ENCODE measurements at places on chromosomes 2 and 18.

GRCh38 chr18:35410561-35410960, 33.4 kb upstream of the ZNF396 start:
- DNase-seq = no peak

GRCh38 chr2:136324966-136325365, 207.0 kb upstream of the CXCR4 start:
- no peak for DNase-seq

- no peak for DNase-seq
Observed at GRCh38 chr2:10405448-10405847, 42.7 kb downstream of the ODC1 start.

DNA sequence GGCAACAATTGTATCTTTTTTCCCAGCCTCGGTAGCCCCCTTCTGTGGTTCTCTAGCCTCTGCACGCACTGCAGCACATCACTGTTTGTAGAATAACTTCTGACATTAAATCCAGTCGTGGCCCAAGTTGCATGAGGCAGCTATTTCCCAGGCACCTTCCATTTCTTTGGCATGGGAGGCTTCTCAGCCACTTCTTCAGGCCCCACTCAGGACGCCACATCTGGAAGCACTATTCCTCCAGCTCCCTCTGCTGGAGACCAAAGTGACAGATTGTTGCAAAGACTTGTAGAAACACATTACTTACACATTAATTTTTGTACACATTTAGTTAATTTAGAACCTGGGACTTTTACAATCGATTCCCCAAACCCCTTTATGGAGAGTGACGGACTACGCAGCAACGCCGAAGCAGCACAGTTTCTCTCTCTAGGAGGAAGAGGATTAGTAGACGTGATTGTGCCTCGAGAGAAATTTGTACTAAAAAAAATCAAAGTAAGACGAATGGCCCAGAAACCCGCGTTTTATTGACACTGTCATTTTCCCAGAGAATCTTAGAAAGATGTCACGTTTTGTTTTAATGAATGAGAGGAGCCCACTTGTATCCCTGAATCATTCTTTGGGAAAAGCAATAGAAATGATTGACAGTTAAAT, 57.8 kb upstream of the RGPD5 start:
- no peak for DNase-seq

DNA sequence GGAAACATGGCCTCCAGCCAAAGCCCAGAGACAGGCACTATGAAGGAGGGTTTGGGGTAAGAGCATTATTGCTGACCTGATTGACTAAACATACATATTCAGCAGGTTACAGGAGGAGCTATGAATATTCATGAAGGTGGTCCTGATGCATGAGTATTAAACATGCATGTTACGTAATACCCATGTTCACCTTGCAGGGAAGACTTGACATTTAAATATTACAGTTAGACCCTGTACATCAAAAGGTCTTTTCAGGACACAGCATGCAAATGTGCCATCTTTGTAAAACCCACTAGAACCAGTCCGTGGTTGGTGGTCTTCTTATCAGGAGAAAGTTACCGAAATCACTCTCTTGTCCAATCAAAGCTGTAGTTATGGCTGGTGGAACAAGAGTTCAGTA, 59.9 kb downstream of the XRCC5 start:
- DNase-seq = no peak

GRCh38 chr2:56450047-56450446, 266.3 kb downstream of the CCDC85A start:
- DNase-seq = no peak

- no peak for DNase-seq
Observed at GRCh38 chr2:186558512-186559276, 31.2 kb upstream of the ITGAV start.

DNA sequence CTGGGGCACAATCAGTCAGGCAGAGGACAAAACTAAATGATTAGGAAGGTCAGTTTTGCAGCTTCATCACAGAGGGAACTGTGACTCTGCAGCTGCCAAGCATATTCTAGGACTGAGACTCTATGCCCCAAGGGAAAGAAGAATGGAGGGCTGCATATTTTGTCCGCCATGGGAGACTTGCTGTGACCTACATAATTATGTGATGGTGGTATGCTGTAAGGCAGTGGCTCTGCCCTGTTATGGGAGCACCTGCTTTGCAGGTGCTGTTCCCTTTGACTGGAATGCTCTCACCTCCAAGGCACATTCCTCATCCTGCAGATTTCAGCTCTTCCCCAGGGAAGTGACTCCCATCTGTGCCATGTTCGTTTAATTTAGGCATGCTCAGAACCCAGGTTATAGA, 261.9 kb upstream of the EPHA4 start:
- no peak for DNase-seq

GRCh38 chr18:32919799-32920198, 147.0 kb upstream of the KLHL14 start:
- no peak for DNase-seq

DNA sequence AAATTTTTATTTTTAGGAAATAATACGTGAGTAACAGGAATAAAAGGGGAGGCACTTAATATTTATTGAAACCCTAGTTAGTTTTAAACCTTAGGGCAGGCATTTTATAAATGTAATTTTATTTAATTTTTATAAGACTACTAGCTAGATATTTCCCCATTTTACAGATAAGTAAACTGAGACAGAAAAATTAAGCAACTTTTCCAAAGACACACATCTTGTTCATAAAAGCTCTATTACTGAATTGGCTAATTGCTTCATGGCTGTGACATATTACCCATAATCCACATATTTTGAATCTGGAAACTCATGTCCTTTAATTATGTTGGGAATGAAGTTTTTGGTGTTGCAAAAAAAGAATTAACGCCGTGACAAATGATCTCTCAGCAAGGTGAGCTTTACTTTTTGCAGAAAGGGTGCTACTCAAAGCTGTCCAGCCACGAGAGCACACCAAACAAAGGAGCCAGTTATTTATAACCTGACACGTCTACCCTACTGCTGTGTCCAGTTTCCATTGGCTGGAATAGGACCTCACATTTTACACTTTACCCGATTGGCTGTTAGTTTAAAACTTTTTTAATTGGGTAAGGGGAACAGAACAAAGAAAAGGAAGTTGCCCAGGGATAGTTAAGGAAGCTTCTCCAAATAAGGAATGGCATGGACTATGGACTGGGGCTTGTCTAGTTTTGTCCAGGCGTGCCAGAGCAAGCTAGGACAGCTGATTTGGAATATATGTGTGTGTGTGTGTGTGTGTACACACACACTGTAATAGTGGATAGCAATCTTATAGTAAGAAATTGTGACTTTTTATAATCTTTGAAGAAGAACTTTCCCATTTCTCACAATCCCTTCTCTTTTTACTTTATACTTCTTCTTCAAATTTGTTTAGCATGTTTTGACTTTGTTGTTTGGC, 54.2 kb downstream of the COMMD1 start:
- DNase-seq = no peak

- DNase-seq = no peak
Observed at GRCh38 chr2:45288532-45289417, 279.5 kb upstream of the SIX2 start.

GRCh38 chr2:9424447-9425164, 1.2 kb downstream of the CPSF3 start:
- no peak for DNase-seq

GRCh38 chr2:193774166-193774565, 1579.4 kb upstream of the TMEFF2 start:
- no peak for DNase-seq

GRCh38 chr18:49697757-49698524, 115.4 kb downstream of the ACAA2 start:
- no peak for DNase-seq

GRCh38 chr2:218186355-218186766, 19.6 kb upstream of the CXCR1 start:
- peak; percentile 40 for DNase-seq

DNA sequence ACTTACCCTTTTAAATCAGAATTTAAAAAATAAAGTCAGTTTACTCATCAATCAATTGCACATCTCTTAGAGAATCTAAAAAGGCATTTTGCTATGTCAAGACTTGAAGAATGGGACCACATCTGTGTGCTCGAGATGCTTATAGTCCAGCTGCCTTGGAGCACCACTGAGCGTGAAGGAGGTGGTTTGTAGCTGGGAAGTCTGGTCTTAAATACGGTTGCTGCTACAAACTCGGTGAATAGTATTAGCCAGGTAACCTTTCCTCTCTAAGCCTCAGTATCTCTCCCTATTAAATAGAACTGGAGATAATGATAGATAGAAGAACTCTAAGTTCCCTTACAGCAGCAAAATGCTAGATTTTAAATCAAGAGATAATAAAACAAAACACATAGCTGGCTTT, 289.7 kb downstream of the TRIB2 start:
- no peak for DNase-seq

DNA sequence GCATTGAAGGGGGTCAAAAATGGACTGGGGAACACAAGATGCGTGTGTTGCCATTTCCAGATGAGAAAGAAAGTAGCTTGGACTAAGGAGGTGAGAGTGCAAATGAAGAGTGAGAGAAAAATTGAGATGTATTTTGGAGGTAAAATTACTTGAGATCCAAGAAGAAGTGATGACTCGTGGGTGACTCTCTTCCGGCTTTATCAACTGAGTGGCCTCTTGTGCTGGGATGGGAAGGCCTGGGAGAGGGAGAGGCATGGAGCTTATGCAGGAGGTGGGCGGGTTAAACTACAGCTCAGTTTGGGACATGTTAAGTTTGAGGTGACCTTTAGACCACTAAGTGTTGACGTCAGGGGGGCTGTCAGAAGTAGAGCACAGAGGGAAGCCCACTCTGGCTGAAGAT, 34.9 kb downstream of the SULT1C2 start:
- no peak for DNase-seq

DNA sequence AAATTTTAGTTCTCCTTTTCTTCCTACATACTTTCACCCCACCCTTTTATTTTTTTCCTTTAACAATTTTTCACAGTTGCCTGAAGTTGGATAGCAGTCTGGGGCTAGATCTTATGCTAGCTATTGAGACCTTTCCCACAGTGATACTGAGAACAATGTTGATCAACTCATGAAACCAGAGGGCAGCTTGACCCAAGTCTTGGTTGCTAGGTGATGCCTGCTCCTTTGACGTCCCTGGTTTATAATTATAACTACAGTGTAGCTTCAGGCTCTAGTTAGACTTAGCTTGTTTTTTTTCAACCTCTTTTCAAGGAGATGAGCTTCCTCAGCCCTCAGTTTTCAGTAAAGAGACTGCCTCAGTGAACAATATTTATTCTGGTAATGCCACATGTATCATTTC, 648.5 kb downstream of the IRS1 start:
- DNase-seq = no peak

GRCh38 chr2:8431446-8432125, 250.3 kb upstream of the ID2 start:
- no peak for DNase-seq
